Caki2 (cell line): ENCODE measurements at places on chromosomes 13 and 19.
A peak's percentile ranks its signal among the peaks of the same experiment; 100 is the strongest.

DNA sequence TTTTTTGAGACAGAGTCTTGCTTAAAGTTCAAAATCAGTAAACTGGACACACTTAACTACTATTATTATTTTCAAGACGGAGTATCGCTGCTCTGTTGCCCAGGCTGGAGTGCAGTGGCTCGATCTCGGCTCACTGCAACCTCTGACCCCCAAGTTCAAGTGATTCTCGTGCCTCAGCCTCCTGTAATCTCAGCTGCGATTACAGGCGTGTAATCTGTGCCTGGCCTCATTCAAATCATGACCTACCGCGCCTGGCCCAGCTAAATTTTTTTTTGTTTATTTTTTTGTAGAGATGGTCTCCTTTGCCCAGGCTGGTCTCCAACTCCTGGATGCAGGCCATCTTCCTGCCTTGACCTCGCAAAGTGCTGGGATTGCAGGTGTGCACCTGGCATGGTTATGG, 23.0 kb downstream of the ZNF101 start:
- DNase-seq, result no peak

- DNase-seq, result no peak
Measured at GRCh38 chr13:61247149-61247936, 168.3 kb downstream of the PCDH20 start.

DNA sequence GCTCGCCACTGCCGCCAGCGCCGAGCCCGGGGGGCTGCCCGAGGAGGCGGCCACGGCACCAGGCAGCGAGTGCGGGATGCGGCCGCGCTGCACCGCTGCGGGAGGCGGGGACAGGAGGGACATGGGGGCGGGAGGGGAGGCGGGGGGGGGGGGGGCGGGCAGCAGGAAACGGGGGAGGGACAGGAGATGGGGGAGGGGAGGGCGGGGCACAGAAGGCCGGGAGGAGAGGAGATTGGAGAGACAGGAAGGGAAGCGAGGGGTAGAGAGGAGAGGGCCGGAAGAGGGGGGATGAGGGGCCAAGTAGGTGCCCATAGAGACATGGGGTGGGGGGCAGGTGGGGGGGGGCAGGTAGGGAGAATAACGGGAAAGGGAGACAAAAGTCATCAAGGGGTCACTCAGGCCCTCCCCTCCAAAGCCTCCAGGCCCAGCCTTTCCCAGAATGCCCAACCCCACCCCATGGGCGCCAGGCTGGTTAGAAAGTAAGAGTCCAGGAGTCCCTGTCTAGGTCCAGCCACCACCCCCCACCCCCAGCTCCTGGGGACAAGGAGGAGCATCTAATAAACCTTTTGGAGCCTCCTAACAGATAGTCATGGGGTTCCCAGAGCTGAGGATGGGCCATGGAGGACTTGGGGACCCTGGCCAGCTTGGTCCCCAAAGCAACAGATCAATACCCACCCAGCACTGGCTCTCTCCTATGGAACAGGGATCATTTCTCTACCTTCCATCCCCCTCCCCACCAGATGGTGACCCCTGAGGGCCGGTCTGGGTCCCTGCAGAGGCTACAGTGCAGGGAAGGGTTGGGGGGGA, 9.5 kb downstream of the NR2F6 start:
- no peak for DNase-seq

- DNase-seq, result no peak
Measured at GRCh38 chr19:47158879-47159503, 28.4 kb downstream of the SAE1 start.

- DNase-seq, result no peak
Measured at GRCh38 chr19:46862974-46863632, 2.3 kb downstream of the ARHGAP35 start.

DNA sequence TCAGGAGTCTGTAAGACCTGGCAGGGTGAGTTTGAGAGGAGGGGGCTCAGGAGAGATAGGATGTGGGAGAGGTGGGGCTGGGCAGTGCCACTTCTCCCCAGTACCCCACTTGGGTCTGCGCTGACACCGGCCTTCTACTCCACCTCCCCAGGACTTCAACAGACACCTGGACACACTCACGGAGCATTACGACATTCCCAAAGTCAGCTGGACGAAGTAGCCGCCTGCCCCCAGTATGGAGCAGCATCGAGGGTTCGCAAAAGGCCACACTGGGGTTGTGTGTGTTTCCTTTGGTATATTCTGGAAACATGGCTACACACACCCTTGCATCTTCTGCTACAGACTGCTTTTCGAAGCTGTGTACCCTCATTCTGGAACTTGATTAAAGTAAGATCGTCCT, 5.5 kb downstream of the FAM32A start:
- DNase-seq, result no peak

DNA sequence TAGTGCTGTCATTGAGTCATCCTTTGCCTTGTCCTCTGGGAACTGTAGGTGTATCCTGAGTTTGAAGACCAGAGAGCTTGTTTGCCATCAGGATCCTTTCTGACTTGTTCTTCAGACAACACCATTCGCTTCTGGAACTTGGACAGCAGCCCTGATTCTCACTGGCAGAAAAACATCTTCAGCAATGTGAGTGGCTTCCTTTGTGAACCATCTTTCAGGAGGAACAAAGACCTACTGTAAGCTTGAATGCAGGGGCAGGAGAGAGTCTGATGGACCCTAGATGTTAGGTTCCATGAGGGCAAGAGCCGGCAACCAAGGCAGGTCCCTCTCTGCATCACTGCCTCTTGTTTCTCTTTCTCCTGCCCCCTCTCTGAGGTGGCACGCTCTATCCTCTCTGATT, 26.7 kb downstream of the WDR62 start:
- no peak for DNase-seq

DNA sequence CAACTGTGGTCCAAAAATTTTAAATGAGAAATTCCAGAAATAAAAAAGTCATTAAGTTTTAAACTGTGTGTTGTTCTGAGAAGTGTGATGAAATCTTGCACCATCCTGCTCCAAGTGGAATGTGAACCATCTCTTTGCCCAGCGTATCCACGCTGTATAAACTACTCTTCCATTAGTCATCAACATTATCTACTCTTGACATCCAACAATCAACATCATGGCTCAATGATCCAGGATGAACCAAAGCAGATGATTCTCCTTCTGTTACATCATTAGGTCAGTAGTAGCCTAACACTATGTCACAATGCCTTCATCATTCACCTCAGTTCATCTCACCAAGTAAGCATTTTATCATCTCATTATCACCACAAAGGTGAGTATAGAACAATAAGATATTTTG, 55.3 kb downstream of the SUCLA2 start:
- DNase-seq, result peak; percentile 65

DNA sequence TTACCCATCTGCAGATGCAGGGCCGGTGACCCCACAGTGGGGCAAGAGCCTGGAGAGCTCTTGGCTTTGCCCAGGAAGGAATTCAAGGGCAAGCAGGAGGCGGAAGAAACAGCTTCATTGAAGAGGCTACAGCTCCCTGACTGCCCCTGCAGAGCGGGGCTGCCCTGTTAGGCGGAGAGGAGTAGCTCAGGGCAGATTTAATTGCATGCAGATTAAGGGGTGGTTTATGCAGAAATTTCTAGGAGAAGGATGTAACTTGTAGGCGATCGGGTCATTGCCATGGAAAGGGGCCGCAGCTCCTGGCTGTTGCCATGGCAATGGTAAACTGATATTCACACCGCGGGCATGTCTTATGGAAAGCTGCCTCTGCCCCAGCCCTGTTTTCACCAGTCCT, 94.1 kb downstream of the ATP11A start:
- DNase-seq, result no peak

- DNase-seq, result no peak
Measured at GRCh38 chr13:67052550-67053490, 177.3 kb downstream of the PCDH9 start.

DNA sequence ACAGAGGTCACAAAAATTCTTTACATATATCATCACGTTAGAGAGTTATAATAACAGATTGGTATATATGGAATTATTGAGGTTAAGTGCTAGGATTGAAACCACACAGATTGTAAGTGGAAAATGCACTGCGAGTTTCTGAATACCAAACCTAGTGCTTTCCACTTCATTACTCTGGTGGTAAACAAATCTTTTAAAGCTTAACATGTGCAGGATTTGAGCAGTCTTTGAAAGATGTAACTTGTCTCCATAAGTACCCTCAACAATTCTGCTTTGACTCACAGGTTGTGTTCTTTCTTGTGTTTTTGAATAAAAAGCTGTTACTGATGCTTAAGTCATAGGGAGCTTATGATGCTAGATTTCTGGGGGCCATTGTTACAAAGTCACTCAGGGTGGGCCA, 314.7 kb upstream of the DACH1 start:
- DNase-seq, result peak; percentile 3

DNA sequence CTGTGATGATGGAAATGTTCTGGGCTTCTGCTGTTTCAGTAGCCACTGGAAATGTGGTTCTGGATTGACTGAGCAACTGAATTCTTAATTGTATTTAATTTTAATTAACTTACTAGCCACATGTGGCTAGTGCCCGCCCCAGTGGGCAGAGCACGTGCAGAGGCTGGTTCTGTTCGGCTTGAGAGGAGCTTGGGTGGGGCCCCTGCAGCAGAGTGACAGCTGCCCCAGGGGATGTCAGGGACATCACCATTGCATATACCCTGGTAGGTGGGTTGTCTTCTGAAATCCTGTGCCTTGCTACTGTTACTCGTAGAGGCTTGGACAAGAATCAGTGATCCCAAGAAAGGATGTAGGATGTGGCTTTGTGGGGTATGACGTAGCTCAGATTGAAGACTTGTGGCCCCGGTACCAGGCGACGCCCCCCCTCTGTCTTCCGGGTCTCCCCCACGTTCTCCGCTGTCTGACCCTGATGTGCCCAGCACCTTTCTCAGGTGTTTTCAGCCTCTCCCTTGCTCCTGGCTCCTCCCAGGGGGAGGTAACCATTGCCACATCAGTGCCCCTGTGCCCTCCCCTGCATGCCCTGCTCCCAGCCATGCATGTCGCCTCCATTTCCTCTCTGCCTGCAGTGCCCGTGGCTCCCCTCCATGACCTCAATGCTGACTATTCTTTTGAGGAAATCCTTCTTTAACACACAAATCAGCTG, 102.6 kb upstream of the RNF113B start:
- DNase-seq, result peak; percentile 91

- no peak for DNase-seq
Measured at GRCh38 chr19:10155839-10156238, 36.1 kb upstream of the EIF3G start.

DNA sequence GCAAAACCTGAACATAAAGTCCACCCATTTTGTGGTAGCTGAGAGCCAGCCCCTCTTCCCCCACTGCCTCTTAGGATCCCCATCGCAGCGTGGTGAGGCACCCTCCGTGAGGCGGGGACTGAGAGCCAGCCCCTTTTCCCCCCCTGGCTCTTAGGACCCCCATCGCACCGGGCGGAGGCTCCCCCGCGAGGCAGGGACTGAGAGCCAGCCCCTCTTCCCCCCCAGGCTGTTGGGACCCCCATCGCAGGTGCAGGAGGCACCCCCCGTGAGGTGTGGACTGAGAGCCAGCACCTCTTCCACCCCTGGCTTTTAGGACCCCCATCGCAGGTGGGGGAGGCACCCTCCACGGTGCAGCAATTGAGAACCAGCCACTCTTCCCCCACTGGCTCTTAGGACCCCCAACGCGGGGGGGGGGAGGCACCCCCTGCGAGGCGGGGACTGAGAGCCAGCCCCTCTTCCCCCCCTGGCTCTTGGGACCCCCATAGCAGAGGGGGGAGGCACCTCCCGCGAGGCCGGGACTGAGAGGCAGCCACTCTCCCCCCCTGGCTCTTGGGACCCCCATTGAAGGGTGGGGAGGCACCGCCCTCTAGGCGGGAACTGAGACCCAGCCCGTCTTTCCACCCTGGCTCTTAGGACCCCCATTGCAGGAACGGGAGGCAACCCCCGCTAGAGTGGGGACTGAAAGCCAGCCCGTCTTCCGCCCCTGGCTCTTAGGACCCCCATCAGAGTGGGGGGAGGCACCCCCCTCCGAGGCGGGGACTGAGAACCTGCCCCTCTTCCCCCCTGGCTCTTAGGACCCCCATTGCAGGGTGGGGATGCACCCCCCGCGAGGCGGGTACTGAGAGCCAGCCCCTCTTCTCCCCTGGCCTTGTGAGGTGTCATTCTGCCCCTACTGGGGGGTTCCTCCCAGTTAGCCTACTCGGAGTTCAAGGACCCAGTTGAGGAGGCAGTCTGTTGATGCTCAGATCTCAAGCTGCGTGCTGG, 366.4 kb upstream of the SPRY2 start:
- DNase-seq, result no peak

DNA sequence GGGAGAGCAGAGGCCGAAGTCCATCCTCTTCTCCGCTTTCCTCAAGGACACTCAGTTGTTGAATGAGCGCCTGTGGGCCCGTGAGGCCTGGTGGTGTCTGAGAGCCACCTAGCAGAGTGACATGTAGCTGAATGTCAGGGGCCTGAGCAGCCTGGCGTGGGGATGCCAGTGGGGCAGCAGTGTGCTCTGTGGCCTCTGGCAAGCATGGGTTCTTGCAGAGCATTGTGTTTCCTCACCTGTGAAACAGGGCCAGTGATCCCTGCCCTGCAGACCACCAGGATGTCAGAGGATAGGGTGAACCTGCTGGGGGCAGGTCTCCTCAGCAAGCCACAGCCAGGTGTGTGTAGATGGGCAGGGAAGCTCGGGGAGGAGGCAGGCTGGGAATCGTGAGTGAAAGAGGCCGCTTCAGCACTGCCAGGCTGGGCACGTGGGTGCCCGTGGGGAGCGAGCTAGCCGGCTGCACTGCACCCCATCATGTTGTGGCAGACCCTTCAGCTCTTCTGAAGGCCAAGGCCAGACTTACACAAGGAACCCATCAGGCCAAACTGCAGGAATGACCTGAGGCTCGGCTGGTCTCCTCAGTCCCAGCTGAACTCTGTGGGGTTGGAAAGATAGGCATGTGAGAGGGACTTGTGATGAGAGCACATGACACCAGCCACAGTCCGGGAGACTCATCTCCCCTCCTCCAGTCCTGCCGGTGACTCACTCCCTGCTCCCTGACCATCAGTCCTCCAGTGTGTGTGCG, 5.0 kb downstream of the PPP1R37 start:
- DNase-seq, result peak; percentile 97

DNA sequence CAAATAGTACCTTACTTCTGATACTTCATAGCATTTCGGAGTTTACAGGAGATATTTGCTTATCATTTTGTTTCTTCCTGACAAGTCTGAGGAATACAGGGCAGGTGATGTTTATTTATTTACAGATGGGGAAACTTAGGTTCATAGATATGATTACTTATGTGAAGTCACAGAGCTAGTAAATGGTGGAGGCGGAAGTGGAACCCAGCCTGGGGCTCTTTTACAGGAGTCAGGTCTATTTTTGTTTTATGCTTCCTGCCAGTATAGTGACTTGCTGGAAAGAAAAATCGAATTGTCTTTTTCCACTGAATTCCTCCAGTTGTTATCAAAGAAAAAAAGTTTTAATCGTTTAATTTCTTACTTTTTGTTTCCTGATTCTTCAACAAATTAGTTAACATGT, 66.5 kb downstream of the DGKH start:
- no peak for DNase-seq

- no peak for DNase-seq
Measured at GRCh38 chr19:927351-927779, 1.5 kb downstream of the ARID3A start.
